Activated CD4-positive, alpha-beta memory T cell treated with anti-CD3 and anti-CD28 coated beads, Interleukin-2, amount 10 ng/mL, durations not matched to agents 7 days and 5 days (primary cell): ENCODE measurements at places on chromosomes 6 and 20. TPM values are rescaled to one million over a fixed set of nuclear protein-coding genes. Genes with fewer than 3 reads are reported as not detected.

The TNFRSF6B gene
- not detected for total RNA-seq

DNA sequence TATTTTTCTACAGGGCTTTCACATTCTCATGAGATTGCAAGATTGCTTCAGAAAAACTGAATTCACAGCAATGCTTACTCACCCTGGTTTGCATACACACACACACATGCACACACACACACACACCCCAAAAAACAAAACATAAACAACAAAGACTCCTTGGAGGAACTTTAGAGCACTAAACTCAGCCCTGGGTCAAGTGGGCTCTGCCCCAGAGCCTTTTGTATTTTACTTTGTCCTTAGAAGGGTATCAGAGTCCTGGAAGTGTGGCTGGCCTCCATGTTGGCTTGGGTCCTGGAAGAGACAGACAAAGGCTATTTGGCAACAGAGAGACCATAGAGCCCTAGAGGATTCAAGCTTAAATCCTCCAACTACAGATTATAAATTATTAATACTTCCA is 8.0 kb upstream of the CST9 start:
- H3K4me1 ChIP-seq, result no peaks in the 10 kb centered on the region
- H3K27ac ChIP-seq, result no peak overlapping the region
- no peak for DNase-seq
- H3K36me3 ChIP-seq, result no peaks in the 10 kb centered on the region
- H3K27me3 ChIP-seq, result peaks cover 20% of the 10 kb centered on the region
- H3K4me3 ChIP-seq, result no peak overlapping the region

- H3K27me3 ChIP-seq, result no peaks in the 10 kb centered on the region
- H3K4me1 ChIP-seq, result no peaks in the 10 kb centered on the region
- no peak for DNase-seq
- no peak overlapping the region for H3K27ac ChIP-seq
- H3K4me3 ChIP-seq, result no peak overlapping the region
Measured at GRCh38 chr6:164034602-164035140, 620.2 kb downstream of the QKI start.

GRCh38 chr6:21390532-21391213 is 202.9 kb upstream of the SOX4 start:
- H3K27me3 ChIP-seq, result no peaks in the 10 kb centered on the region
- DNase-seq, result no peak
- no peak overlapping the region for H3K4me3 ChIP-seq
- H3K36me3 ChIP-seq, result no peaks in the 10 kb centered on the region

GRCh38 chr6:2094642-2095041 is 150.8 kb downstream of the GMDS start:
- H3K27me3 ChIP-seq, result no peaks in the 10 kb centered on the region
- H3K4me1 ChIP-seq, result no peaks in the 10 kb centered on the region
- no peak overlapping the region for H3K27ac ChIP-seq
- no peaks in the 10 kb centered on the region for H3K36me3 ChIP-seq
- H3K4me3 ChIP-seq, result no peak overlapping the region
